ENCODE measurements at places on chromosomes 11 and 22. TPM values are rescaled to one million over a fixed set of nuclear protein-coding genes. Genes with fewer than 3 reads are reported as not detected.

The FLRT1 gene
- total RNA-seq = not detected

The MYEOV gene
- total RNA-seq = 0.78 TPM

The EHD1 gene
- 29.9 TPM for total RNA-seq

The ADAMTS15 gene
- 0.15 TPM for total RNA-seq

The CST6 gene
- not detected for total RNA-seq

The NXPE1 gene
- total RNA-seq = not detected

DNA sequence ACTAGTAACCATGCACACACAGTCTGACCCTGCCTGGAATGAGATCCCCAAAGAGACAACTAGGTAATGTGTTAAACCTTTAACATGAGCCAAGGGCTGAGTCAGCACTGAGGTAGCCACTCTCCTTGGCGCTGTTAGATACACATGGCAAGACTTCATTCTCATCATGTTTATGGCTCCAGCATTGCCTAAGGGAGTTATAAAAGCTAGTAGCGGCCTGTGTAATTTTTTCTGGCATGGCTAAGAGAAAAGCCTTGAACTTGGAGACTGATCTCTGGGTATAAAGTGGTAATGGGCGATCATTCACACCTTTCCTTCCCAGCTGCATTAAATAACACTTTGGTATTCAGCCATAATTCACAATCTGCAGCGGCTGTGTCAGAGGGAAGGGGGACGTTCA lies 779.7 kb upstream of the LRRC4C start:
- no peak for DNase-seq

GRCh38 chr22:19852177-19852781 lies 2.4 kb downstream of the GNB1L start:
- DNase-seq = no peak

DNA sequence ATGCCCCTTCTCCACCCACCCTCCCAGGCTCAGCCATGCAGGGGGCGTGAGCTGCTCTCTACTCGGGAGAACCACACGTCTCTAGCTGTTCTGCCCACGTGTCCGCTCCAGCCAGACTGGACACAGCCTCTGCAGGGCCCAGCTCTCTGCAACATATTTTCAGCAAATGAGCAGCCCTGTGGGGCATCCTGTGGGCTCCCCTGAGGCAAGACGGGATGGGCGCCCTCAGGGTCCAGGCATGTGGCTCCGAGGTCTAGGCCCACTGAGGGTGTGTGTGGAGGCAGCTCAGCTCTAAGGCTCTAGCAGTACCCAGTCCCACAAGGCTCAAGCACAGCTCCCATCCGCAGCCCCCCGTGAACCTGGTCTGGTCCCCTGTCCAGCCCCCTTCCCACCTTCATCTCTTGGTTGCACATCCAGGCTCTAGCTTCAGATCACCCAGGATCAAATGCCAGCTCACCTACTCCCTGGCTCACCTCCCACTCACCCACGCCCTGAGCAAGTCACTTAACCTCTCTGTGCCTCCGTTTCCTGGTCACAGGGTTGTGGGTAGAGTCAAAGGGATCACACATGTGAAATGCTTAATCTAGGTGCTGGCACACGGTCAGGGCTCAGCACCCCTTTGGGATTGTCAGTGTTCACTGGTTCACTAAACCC lies 57.8 kb upstream of the TCF20 start:
- no peak for DNase-seq

DNA sequence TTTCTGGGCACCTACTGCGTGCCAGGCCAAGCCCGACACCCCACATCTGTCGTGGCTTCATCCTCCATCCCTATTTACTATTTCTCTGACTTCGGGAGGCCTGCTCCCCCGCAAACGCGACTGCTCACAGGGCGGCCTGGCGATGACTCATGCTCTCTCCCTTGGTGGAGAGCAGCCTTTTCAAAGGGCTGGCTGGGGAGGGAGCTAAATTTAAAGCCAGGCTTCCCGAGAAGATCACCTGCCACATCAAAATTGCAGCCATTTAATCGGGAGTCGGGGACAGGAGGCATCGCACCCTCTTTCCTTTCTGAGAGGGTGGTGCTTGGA lies 24.9 kb upstream of the SHISAL1 start:
- DNase-seq = no peak

- DNase-seq = no peak
These were observed 171.4 kb upstream of the CTSC start for GRCh38 chr11:88508759-88509581.

DNA sequence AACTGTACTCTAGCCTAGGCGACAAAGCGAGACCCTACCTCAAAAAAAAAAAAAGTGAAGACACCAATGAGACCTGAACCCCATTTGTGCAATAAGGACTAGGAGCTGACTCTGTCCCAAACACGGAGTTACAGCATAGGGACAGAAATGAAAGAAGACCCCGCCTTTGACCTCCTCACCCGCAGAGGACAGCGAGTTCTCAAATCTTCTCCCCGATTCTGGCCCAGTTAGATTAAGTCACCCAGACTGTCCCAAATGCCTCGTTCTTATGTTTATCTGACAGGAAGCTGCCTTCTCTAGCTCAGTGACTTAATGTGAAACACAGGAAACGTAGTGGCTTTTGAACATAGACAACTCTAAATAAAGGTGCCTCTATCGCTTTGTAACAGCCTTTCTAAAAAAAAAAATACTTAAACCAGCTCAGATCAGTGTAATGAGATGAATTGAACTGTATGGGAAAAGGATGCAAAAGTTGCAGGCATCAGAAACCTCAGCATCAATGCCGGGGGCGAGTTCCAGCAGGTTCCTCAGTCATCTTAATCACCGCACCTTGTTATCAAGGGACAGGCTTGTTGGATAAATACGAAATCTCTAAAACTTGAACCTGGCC lies 10.6 kb downstream of the MYH9 start:
- no peak for DNase-seq

DNA sequence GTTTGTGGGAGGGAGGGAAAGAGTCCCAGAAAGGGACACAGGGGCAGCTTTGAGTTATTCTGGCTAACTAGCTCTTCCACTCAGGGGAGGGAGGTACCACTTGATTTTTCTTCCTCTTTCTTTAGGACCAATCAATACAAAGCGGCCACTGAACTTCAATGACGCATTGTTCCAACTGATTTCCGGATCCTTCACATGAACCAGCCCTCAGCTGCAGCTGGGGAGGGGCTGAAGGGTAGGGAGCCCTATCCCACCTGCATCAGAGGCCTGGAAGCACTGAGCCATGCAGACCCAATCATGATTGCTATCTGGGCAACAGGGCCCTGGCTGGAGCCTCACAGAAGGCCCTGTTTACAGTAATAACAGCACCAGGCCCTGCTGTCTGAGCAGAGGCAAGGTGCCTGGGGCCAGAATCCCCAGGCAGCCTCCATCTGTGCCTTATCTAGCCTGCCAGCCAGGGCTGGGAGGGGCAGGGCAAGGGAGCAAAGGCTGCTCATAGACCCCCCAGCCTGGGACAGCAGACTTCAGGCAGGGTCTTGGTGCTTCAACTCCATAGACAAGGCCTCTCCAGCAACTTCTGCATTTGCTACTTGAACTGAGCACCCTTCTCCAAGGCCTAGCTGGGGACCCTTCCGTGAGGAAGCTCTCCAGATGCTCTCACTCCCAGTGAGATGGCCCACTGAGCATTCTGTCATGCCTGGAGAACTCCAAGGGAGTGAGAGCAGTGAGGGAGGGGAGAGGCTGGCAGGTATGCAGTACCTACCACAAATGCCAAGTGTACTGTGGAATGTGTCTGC lies 22.5 kb downstream of the CLPB start:
- DNase-seq = peak; percentile 35

DNA sequence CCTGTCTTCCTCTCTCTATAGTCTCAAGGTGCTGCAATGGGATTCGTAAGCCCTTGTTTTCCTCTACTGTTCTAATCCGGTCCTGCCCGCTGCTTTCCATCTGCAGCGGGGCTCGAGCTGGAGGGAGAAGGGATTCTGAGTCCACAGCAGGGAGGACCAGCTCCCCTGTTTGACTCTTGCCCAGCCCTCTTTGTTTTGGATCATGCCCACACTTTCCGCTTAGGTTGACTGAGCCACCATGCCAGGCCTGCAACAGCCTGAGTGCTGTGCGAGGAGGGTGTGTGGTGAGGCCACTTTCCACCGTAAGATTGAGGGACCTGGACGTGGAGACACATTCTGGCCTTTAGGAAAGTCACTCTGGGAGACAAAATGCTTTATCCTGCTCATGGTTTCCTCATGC lies 58.3 kb downstream of the CEP164 start:
- no peak for DNase-seq

- no peak for DNase-seq
These were observed 14.6 kb downstream of the RBM4 start for GRCh38 chr11:66653123-66653522.

DNA sequence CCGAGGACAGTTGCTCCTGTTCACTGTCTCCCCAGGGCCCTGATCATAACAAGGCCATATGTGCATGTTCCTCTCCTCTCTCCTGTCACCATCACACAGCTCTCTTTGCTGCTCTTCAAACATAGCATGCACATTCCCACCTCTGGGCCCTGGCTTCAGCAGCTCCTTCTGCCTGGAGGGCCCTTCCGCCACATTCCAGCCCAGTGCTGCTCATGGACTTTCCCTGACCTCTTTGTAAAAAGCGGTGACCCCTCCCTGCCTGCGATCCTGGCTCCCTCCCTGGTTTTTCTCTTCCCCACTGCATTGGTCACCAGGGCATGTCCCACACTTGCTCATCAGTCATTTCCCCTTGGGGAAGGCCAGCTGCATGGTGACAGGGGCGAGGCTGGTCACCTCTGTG lies 98.2 kb downstream of the MYO18B start:
- no peak for DNase-seq

- DNase-seq = no peak
These were observed 36.5 kb downstream of the APOL1 start for GRCh38 chr22:36289406-36289870.

All from left lobe of liver (tissue), 2 donors.